ENCODE measurements at places on chromosomes 11 and 22.

- no peaks in the 10 kb centered on the region for H3K4me1 ChIP-seq
- no peaks in the 10 kb centered on the region for H3K27me3 ChIP-seq
- H3K27ac ChIP-seq = no peak overlapping the region
- no peak overlapping the region for H3K4me3 ChIP-seq
- DNase-seq = no peak
Measured at GRCh38 chr11:130261571-130261970, 53.1 kb downstream of the ZBTB44 start.

GRCh38 chr22:27299181-27300085 lies 502.1 kb downstream of the MN1 start:
- no peak overlapping the region for H3K27ac ChIP-seq
- H3K4me3 ChIP-seq = peak overlapping the region; percentile 7
- no peaks in the 10 kb centered on the region for H3K36me3 ChIP-seq
- H3K4me1 ChIP-seq = no peaks in the 10 kb centered on the region
- DNase-seq = no peak

GRCh38 chr22:46073683-46074504 lies 76.4 kb upstream of the PPARA start:
- peak overlapping the region; percentile 88 for H3K4me3 ChIP-seq
- H3K4me1 ChIP-seq = peaks cover 75% of the 10 kb centered on the region
- H3K27me3 ChIP-seq = no peaks in the 10 kb centered on the region
- H3K27ac ChIP-seq = peak overlapping the region; percentile 99
- no peaks in the 10 kb centered on the region for H3K36me3 ChIP-seq
- no peak for DNase-seq

- peaks cover 11% of the 10 kb centered on the region for H3K4me1 ChIP-seq
- no peak overlapping the region for H3K4me3 ChIP-seq
- no peaks in the 10 kb centered on the region for H3K36me3 ChIP-seq
- no peaks in the 10 kb centered on the region for H3K27me3 ChIP-seq
- DNase-seq = no peak
- H3K27ac ChIP-seq = no peak overlapping the region
Measured at GRCh38 chr22:20198557-20199319, 47.9 kb upstream of the CCDC188 start.

DNA sequence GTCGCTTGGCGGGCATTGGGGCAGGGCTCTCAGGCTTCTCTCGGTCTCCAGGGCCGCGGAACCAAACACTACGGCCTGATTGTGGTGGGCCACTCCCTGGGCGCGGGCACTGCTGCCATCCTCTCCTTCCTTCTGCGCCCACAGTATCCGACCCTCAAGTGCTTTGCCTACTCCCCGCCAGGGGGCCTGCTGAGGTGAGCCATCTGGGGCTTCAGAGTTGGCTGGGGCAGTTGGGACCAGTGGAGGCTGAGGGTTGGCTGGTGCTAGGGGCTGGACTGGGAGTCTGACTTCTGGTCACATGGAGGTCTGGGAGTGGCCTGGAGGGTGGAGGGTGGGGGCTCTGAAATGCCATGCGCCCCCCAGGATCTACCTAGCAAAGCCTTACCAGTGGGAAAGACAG lies 15.3 kb upstream of the MYRF start:
- DNase-seq = no peak
- H3K36me3 ChIP-seq = no peaks in the 10 kb centered on the region
- H3K27ac ChIP-seq = no peak overlapping the region
- H3K27me3 ChIP-seq = no peaks in the 10 kb centered on the region
- H3K4me3 ChIP-seq = no peak overlapping the region
- H3K4me1 ChIP-seq = peaks cover 5% of the 10 kb centered on the region

DNA sequence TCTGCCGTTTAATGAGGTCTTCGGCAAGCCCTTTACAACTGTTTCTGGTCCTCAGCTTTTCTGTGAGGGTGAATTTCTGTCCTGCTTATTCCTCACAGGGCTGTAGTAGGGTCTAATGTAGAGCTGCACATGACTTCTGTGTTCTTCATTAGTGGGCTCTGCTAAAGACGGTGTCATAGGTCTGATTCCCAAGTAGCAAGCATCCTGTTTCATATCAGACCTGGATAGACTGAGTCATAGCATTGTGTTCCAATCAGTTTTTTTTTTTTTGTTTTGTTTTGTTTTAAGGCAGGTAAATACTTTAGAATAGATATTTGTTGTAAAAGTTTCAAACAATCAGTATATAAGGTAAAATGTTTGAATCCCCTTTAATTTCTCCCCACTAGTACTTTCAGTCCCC lies 35.4 kb downstream of the BIRC2 start:
- no peaks in the 10 kb centered on the region for H3K4me1 ChIP-seq
- H3K36me3 ChIP-seq = peaks cover 87% of the 10 kb centered on the region
- H3K27ac ChIP-seq = no peak overlapping the region
- H3K4me3 ChIP-seq = no peak overlapping the region

DNA sequence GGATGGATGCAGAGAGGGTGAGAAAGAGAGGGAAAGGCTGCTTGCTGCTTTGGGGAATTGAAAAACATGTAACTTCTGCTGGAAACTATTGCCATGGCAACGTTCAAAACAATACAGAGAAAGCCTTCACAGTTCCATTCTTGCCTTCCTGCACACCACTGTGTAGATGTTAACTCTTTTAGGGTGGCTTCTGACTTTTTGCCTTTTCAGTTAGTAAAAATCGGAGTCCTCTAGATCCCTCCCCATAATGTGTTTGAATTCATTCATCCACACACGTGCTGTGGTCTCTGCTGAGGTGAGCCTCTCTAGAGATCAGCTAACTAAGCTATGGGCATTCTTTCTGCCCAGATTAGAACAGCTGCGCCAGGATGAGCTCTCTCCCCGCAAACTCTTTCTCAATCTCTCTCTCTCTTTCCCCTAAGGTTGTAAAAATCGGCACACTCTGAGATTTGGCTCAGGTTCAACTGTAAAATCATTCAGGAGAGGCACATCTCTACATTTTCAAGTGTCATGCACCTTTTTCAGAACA lies 1178.3 kb downstream of the LRRC4C start:
- H3K27ac ChIP-seq = no peak overlapping the region
- H3K27me3 ChIP-seq = no peaks in the 10 kb centered on the region
- H3K36me3 ChIP-seq = no peaks in the 10 kb centered on the region
- DNase-seq = no peak
- H3K4me3 ChIP-seq = no peak overlapping the region
- no peaks in the 10 kb centered on the region for H3K4me1 ChIP-seq

DNA sequence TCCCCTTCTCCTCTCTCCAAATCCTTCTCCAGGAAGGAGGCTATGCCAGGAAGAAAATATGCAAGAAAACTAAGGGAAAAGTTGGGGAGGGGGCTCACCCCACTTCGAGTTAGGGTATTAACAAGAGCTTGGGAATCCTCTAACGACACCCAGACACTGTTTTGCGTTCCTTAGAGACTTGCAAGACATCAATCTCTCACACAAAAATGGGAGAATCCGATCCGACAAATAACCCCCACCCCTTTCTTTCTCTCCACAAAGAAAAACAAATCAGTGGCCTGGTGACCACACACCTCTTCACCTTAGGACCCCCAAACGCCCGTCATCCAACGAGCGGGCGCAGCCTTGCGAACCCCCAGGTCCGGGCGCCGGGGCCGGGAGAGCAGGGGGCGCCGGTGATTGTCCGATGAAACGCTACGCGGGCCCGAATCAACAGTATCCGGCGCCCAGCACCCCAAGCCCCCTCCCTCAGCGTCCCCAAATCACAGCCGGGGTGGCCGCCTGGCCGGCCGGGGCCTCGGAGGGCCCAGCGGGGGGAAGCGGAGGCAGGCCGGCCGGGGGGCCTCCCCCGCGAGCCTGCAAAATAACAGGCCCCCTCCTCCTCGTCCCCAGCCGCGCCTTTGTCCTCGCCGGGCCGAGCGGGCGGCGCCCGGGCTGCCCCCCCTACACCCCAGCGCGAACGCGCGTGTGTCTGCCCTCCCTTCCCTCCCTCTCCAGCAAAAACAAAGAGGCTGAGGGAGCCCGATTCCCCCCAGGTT lies 690 bp downstream of the CSNK1E start:
- H3K4me1 ChIP-seq = peaks cover 50% of the 10 kb centered on the region
- H3K27me3 ChIP-seq = no peaks in the 10 kb centered on the region
- H3K36me3 ChIP-seq = no peaks in the 10 kb centered on the region
- no peak for DNase-seq

GRCh38 chr11:63882555-63883242 lies 34.3 kb downstream of the RCOR2 start:
- no peaks in the 10 kb centered on the region for H3K27me3 ChIP-seq
- H3K4me3 ChIP-seq = no peak overlapping the region
- no peak overlapping the region for H3K27ac ChIP-seq
- DNase-seq = no peak
- H3K36me3 ChIP-seq = no peaks in the 10 kb centered on the region
- H3K4me1 ChIP-seq = peaks cover 42% of the 10 kb centered on the region

DNA sequence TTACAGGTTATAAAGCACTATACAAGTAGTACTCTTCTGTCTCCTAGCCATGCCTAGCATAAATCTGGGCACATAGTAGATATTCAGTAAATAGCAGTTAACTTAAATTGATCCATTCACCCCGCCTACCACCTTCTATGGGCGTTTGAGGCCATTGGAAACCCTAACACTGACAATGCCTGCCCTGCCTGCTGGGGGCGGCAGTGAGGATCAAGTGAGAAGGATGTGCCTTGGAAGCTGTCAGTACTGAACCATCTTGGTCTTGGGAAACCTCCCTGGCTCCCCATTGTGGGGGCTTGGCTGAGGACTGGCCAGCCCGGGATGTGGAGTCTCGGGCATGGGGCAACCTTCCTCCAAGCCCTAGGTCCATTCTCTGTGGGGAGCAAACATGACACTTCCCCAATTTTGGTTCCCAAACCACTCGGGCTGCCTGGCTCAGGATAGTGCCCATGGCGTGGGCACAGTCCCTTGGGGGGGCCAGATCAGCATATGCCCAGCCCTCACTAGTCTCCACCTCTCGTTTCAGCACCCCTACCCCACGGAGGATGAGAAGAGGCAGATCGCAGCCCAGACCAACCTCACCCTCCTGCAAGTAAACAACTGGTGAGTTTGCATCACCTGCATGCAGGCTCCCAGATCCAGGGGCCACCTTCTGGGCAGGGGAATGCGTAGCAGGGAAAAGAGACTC lies 67.4 kb downstream of the FEZ1 start:
- DNase-seq = no peak
- H3K4me1 ChIP-seq = no peaks in the 10 kb centered on the region
- H3K4me3 ChIP-seq = no peak overlapping the region
- no peak overlapping the region for H3K27ac ChIP-seq
- no peaks in the 10 kb centered on the region for H3K27me3 ChIP-seq

DNA sequence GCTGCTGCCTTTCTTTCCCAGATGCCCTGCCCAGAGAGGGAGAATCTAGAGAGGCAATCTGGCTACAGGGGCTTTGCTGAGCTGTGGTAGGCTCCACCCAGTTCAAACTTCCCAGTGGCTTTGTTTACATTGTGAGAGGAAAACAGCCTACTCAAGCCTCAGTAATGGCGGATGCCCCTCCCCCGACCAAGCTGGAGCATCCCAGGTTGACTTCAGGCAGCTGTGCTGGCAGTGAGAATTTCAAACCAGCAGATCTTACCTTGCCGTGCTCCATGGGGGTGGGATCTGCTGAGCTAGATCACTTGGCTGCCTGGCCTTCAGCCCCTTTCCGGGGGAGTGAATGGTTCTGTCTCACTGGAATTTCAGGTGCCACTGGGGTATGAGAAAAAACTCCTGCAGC lies 12.2 kb downstream of the BDNF start:
- H3K27ac ChIP-seq = no peak overlapping the region
- no peaks in the 10 kb centered on the region for H3K4me1 ChIP-seq
- H3K27me3 ChIP-seq = no peaks in the 10 kb centered on the region
- no peak overlapping the region for H3K4me3 ChIP-seq

- H3K36me3 ChIP-seq = peaks cover 8% of the 10 kb centered on the region
- no peak for DNase-seq
- H3K27ac ChIP-seq = peak within 1 kb of the TSS; percentile 97
- H3K4me1 ChIP-seq = peaks cover 93% of the 10 kb centered on the region
Measured at GRCh38 chr11:67266449-67267187, at the start of gene GRK2. Gene GRK2 (plus strand): TSS chr11:67266473. CDS start chr11:67266700, 227 bp downstream.

All from esophagus squamous epithelium (tissue), 5 donors.